ENCODE measurements at places on chromosomes 4 and X. TPM values are rescaled to one million over a fixed set of nuclear protein-coding genes. Genes with fewer than 3 reads are reported as not detected.

Gene GAB3
- total RNA-seq, result 2.0 TPM

GRCh38 chr4:93788712-93789111 is 39.8 kb upstream of the ATOH1 start:
- DNase-seq, result no peak
- peaks cover 6% of the 10 kb centered on the region for H3K27me3 ChIP-seq
- no peaks in the 10 kb centered on the region for H3K4me1 ChIP-seq
- H3K4me3 ChIP-seq, result no peak overlapping the region

Gene JAKMIP1
- total RNA-seq, result 3.9 TPM

Gene GPRASP3
- 4.5 TPM for total RNA-seq

DNA sequence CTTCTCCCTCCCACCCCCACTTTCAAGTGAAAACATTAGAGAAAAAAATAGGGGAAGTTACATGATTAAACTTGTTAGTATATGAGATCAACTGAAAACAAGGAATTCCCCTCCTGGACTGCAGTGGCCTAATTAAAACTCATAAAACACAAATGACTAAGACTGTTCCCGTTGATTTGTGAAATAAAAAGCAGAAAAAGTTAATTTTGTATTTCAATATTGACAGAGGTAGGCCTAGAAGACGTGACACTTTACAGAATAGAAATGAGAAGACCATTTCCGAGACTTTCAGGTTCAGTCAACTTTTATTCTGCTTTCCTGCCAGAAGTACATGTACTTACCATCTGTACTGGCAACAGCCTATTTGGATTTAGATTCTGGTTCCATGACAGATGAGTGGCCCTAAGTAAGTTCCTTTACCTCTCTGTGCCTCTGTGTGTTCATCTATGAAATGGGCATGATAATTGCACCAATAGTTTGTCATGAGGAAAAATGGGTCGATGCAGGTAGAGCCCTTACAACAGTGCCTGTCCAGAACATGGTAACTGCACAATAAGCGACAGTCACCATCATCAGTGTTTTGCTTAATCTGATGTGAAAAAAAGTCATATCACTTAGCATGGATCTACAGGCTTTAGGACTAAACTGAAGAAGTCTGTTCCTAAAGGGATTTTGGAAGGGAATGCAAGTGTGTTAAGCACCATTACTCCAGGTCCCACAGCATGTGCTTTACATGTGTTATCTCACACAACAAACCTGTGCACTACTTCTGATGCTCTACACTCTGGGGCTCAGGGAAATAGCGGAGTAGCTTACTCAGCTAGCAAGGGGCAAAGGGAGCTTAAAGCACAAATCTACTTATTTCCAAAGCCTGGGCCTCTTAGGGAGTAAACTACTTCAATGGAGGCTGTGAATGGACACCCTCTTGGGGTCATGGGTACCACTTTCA is 562.3 kb upstream of the DIPK2B start:
- no peak for DNase-seq
- no peaks in the 10 kb centered on the region for H3K27me3 ChIP-seq
- no peak overlapping the region for H3K27ac ChIP-seq
- H3K4me3 ChIP-seq, result no peak overlapping the region
- no peaks in the 10 kb centered on the region for H3K4me1 ChIP-seq

DNA sequence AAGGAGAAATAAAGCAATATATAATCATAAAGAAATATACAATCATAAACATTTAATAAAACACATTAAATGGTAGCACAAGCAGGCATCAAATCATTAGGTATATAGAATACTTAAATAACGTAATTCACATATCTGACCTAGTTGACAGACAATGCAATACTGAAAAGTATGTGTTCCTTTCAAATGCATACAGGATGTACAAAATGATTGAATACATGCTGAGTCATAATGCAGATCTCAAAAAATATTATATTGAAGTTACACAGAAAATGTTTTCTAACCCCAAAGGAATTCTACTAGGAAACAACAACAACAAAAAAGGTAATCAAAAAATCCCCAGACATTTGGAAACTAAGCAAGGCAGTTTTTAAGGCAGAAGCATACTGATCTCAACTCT is 1072.0 kb upstream of the INTU start:
- no peak overlapping the region for H3K4me3 ChIP-seq
- no peak for DNase-seq
- H3K36me3 ChIP-seq, result no peaks in the 10 kb centered on the region
- H3K27ac ChIP-seq, result no peak overlapping the region
- H3K27me3 ChIP-seq, result no peaks in the 10 kb centered on the region
- H3K4me1 ChIP-seq, result no peaks in the 10 kb centered on the region

Gene FAM47E
- total RNA-seq, result 3.3 TPM

- H3K27ac ChIP-seq, result no peak overlapping the region
- H3K27me3 ChIP-seq, result no peaks in the 10 kb centered on the region
- DNase-seq, result no peak
- no peaks in the 10 kb centered on the region for H3K36me3 ChIP-seq
- no peaks in the 10 kb centered on the region for H3K4me1 ChIP-seq
These were observed 36.7 kb downstream of the CHRDL1 start for GRCh38 chrX:110758781-110759422.

DNA sequence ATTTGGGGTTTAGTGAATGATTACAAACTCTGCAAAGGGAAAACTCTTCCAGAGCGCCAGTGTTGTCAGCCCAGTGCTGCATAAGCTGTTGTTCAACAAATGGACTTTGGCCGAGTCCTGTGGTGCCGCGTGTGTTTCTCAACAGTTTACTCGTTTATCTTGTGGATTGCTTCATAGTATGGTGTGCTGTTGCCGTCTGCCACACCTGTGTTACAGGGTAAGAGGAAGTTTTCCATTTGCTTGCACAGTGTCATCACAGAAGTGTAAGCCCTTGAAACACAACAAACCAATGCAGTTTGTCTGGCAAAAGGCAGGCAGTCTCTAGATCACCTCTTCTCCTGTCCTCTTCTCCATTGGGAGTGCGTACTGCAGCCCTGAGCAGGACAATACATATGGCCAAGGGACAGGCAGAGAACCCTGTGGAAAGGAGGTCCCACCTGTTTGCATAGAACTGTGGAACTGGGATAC is 66.3 kb downstream of the DCUN1D4 start:
- H3K4me3 ChIP-seq, result no peak overlapping the region
- H3K27ac ChIP-seq, result no peak overlapping the region
- peaks cover 16% of the 10 kb centered on the region for H3K4me1 ChIP-seq
- DNase-seq, result no peak

Gene F9
- not detected for total RNA-seq

- no peaks in the 10 kb centered on the region for H3K27me3 ChIP-seq
- no peak for DNase-seq
- no peak overlapping the region for H3K4me3 ChIP-seq
- no peak overlapping the region for H3K27ac ChIP-seq
- H3K4me1 ChIP-seq, result no peaks in the 10 kb centered on the region
These were observed 83.6 kb downstream of the MXRA5 start for GRCh38 chrX:3262901-3263300.

- DNase-seq, result no peak
- peaks cover 3% of the 10 kb centered on the region for H3K4me1 ChIP-seq
- H3K4me3 ChIP-seq, result no peak overlapping the region
- H3K36me3 ChIP-seq, result no peaks in the 10 kb centered on the region
- no peak overlapping the region for H3K27ac ChIP-seq
These were observed 158.3 kb downstream of the SPCS3 start for GRCh38 chr4:176478076-176478475.

Gene MAB21L2
- total RNA-seq, result 282 TPM

Gene CDS1
- 0.27 TPM for total RNA-seq

Gene ATG4A
- 14.3 TPM for total RNA-seq

DNA sequence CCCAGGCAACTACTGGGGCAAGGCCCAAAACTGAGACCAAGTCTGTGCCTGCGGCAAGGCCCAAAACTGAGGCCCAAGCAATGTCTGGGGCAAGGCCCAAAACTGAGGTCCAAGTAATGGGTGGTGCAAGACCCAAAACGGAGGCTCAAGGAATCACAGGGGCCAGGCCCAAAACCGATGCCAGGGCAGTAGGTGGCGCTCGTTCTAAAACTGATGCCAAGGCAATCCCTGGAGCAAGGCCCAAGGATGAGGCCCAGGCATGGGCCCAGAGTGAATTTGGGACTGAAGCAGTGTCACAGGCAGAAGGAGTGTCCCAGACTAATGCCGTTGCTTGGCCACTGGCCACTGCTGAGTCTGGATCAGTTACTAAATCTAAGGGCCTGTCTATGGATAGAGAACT is 2.7 kb downstream of the GPRASP2 start:
- H3K27ac ChIP-seq, result no peak overlapping the region
- H3K27me3 ChIP-seq, result no peaks in the 10 kb centered on the region
- H3K4me3 ChIP-seq, result no peak overlapping the region
- H3K36me3 ChIP-seq, result no peaks in the 10 kb centered on the region
- DNase-seq, result no peak
- no peaks in the 10 kb centered on the region for H3K4me1 ChIP-seq

Gene NHSL2
- total RNA-seq, result 21.3 TPM

GRCh38 chr4:20678400-20678799 is 21.9 kb upstream of the PACRGL start:
- DNase-seq, result no peak
- H3K36me3 ChIP-seq, result no peaks in the 10 kb centered on the region
- no peaks in the 10 kb centered on the region for H3K4me1 ChIP-seq

- H3K4me3 ChIP-seq, result no peak overlapping the region
- DNase-seq, result no peak
- no peaks in the 10 kb centered on the region for H3K27me3 ChIP-seq
- H3K4me1 ChIP-seq, result no peaks in the 10 kb centered on the region
These were observed 329.9 kb downstream of the SMARCA1 start for GRCh38 chrX:129193357-129193756.

Measured in sigmoid colon (tissue), 7 donors.